ENCODE measurements at places on chromosomes 3 and 15.

- no peak for DNase-seq
These were observed 109.6 kb downstream of the ARRDC4 start for GRCh38 chr15:98070137-98070536.

- DNase-seq: no peak
These were observed 72.3 kb upstream of the CTNNB1 start for GRCh38 chr3:41126961-41127360.

GRCh38 chr3:187616307-187616972 lies 53.8 kb downstream of the SST start:
- DNase-seq: peak; percentile 57

DNA sequence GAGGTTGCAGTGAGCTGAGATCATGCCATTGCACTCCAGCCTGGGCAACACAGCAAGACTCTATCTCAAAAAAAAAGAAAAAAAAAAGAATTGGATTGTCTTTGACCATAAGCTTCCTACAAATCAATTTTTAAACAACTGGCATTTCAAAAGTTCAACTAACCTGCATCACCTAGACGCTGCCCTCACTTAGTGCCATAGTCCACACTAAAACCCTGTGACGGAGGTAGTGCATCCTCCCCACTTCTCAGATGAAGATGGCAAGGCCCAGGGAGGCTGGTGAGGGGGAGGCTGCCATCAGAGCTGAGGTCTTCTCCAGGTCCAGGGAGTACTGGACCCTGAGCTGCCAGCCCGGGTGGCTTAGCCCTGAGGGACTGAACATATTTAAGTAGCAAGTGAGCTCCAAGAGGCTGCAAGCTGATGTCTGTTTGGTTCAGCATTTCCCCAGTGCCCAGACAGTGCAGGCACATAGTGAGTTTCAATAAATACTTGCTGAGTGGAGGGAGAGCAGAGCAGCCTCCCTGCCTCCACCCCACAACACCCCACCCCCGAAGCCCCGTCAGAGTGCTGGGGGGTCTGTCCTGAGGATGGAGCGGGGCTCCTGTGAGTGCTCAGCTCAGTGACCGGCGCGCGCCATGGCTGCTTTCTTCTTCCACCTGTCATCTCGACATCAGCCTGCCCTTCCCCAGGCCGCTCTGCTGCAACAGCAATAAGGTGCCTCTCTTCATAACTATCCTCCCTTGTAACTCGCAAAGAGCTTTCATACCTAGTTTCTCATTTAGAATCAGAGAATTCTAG lies 52.8 kb downstream of the MGLL start:
- no peak for DNase-seq

DNA sequence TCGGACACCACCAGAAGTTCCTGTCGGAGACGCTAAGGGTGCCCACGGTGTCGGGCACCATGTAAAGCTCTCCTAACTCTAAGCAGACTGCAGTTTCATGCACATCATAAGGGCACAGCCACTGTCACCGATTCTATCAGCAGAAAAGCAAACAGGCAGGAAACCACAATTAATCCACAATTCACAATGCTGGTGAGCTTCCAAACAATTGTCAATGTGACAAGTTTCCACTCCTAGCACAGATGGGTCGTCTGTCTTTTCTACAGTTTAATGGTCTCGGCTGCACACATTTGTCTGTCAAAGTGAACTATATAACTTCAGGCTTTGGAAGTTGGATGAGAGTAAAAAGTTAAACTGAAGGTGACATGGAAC lies 8.8 kb upstream of the OCA2 start:
- DNase-seq: no peak

DNA sequence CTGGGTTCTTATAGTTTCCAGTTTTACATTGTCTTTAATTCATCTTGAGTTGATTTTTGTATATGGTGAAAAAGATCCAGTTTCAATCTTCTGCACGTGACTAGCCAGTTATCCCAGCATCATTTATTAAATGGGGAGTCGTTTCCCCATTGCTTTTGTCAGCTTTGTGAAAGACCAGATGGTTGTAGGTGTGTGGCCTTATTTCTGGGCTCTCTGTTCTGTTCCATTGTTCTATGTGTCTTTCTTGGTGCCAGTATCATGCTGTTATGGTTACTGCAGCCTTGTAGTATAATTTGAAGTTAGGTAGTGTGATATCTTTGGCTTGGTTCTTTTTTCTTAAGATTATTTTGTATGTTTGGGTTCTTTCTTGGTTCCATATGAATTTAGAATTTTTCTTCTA lies 432.2 kb downstream of the UNC13C start:
- DNase-seq: no peak

- DNase-seq: no peak
These were observed 165.8 kb downstream of the ZIC4 start for GRCh38 chr3:147240581-147240980.
